ENCODE measurements at places on chromosomes 6 and 20. TPM values are rescaled to one million over a fixed set of nuclear protein-coding genes. Genes with fewer than 3 reads are reported as not detected.

The CDSN gene
- total RNA-seq = not detected

DNA sequence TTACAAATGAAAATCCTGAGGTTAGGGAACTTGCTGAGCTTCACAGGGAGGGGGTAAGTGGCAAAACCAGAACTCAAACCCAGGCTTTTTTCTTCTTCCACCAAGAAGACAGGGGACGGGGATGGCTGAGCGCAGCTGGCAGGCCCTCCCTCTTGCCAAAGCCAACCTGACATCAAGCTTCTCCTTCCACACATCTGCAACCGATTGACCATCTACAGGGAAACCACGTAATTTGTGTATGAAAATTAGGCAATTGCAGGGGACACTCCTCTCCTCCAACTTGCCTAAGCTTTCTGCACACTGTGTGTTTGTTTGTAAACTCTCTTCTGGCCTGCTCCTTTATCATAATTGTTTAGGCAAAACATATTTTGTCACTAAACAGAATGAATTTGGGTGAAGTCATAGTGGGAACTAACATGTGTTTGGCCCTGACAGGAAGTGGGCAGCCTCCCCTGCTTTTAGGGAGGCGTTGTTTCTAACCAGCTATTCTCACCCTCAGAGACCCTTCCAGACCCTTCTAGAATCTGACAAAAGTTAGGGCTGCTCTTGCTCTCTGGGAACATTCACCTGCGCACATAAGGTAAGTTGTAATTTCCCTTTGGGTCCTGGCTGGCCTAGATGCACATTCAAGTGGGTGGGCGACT, 18.9 kb downstream of the ZNF831 start:
- H3K4me3 ChIP-seq = no peak overlapping the region
- DNase-seq = no peak
- no peaks in the 10 kb centered on the region for H3K36me3 ChIP-seq
- H3K27me3 ChIP-seq = no peaks in the 10 kb centered on the region
- no peak overlapping the region for H3K27ac ChIP-seq

The OR2H2 gene
- not detected for total RNA-seq

- no peak overlapping the region for H3K27ac ChIP-seq
- H3K36me3 ChIP-seq = no peaks in the 10 kb centered on the region
- no peak overlapping the region for H3K4me3 ChIP-seq
Observed at GRCh38 chr20:15890407-15890982, 682.8 kb downstream of the KIF16B start.

DNA sequence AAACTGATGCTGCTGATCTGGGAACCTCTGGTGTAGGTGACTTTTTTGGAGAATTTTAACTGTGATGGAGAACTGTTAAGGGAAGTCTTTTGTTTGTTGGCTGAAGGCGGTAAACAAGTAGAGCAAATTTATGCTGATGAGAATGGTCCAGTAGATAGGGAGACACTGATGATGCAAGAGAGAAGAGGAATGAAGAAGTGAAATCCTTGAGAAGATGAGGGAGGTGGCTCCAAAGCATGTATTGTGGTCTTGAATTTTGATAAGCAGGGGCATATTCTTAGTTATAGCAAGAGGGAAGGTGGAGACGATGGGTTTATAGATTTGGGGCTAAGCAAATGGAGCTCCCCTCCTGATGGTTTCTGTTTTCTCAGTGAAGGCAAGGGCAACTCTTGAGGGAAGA, 22.0 kb downstream of the MAPK14 start:
- DNase-seq = no peak
- H3K27me3 ChIP-seq = no peaks in the 10 kb centered on the region
- H3K27ac ChIP-seq = no peak overlapping the region
- peaks cover 4% of the 10 kb centered on the region for H3K4me1 ChIP-seq
- no peak overlapping the region for H3K4me3 ChIP-seq

DNA sequence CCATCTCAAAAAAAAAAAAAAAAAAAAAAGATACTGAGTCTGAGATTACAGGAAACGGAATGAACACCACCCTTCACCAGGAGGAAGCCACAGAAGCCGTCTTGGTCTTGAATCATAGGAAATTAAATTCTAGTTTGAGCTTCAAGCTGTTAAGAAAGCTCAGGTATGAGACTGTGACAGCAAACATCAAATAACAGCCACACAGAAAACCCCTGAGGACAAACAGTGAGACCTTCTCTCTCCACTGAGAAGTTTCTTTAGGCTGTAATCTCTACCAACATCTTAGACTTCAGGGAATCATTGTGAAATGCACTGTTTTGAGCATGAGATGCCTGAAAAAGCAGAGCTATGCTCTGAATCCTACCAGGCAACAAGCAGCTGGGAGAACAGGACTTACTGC, 30.8 kb downstream of the PDE10A start:
- H3K36me3 ChIP-seq = no peaks in the 10 kb centered on the region
- H3K4me3 ChIP-seq = no peak overlapping the region
- no peaks in the 10 kb centered on the region for H3K27me3 ChIP-seq
- H3K27ac ChIP-seq = no peak overlapping the region
- no peaks in the 10 kb centered on the region for H3K4me1 ChIP-seq
- DNase-seq = no peak

DNA sequence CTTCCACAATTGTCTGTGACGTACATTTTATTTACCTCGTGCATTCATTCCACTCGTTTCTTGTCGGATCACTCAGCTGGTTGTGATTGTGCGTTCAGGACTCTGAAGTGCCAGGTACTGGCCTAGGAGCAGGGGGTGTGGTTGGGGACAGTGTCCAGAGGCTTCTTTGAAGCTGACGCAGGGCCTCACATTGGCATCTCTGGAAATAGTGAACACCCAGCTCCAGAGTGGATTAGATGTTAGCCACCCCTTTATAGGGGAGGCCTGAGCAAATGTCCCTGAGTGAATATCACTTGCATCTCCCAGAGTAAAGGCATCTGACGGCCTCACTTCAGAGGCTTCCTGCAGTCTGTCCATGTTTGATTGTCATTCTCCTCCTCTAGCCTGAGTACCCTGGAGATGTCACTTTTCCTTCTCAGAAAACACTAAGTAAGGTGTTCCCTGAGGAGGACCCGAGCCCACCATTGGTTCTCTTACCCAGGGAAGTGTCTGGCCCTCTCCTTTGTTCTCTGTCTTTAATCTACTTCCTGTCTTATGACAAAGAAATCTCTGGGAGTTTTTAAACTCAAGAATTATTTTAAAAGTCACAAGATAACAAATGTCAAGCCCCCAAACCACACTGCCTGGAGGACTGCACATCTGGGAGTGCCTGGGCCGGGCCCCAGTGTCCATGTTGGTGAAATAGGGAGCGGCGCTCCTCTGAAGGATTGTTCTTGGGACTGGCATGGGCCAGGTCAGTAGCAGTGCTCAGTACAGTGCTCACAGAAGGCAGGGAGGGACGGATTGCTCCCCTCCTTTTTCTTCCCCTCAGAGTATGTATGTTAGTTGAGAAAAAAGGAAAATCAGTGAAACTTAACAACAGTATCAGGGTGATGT, 10.8 kb downstream of the STX16 start:
- H3K36me3 ChIP-seq = peaks cover 2% of the 10 kb centered on the region
- H3K4me3 ChIP-seq = no peak overlapping the region
- no peak overlapping the region for H3K27ac ChIP-seq
- no peak for DNase-seq
- H3K4me1 ChIP-seq = no peaks in the 10 kb centered on the region

DNA sequence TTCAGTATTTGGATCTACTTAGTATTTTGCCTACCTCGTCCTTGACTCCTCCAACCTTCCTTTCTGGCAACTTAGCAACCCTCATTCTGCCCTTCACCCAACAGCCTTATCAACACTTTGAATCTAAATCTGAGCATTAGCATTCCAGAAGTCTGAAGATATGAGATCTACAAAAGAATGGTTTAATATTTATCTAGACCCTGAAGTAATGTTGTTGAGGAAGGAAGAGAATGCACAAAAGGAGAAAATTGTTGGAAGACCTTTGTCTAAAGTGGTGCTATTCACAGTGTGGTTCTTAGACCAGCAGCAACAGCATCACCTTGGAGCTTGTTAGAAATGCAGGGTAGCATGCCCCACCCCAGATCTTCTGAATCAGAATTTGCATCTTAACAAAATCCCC, 198.2 kb upstream of the PLCB4 start:
- H3K4me3 ChIP-seq = no peak overlapping the region
- no peaks in the 10 kb centered on the region for H3K36me3 ChIP-seq
- H3K27ac ChIP-seq = no peak overlapping the region
- no peaks in the 10 kb centered on the region for H3K4me1 ChIP-seq

DNA sequence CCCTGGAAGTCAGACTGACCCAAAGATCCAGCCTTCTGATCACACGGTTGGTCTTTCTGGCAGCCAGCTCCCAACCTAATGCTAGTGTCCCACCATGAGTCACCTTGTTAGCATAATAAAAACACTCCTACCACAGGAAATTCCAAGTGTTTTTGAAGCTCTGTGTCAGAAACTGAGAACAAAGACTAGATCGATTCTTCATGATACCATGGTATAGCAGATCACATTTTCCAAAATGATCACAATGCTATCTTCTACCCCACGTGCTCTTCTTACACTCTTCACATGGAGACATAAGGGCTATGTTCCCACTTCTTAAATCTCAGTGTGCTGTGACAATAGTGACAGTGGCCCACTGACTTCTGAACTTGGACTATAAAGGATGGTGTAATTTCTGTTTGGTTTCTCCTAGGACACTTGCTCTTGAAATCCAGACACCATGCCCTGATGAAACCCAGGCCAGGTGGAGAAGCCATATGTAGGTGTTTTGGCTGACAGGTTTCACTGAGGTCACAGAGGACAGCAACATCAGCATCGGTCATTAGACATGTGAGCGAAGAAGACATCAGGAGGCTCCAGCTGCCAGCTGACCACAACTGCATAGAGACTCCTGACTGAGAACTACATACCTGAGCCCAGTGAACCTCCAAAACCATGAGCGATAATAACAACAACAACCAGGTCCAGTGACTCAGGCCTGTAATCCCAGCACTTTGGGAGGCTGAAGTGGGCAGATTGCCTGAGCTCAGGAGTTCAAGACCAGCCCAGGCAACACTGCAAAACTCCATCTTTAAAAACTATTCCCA, 57.5 kb downstream of the MKKS start:
- peaks cover 2% of the 10 kb centered on the region for H3K4me1 ChIP-seq
- H3K4me3 ChIP-seq = no peak overlapping the region
- peak; percentile 94 for DNase-seq
- H3K27me3 ChIP-seq = no peaks in the 10 kb centered on the region
- no peak overlapping the region for H3K27ac ChIP-seq

- H3K27me3 ChIP-seq = no peaks in the 10 kb centered on the region
- no peak overlapping the region for H3K27ac ChIP-seq
- no peak for DNase-seq
- no peaks in the 10 kb centered on the region for H3K36me3 ChIP-seq
- no peaks in the 10 kb centered on the region for H3K4me1 ChIP-seq
- H3K4me3 ChIP-seq = no peak overlapping the region
Observed at GRCh38 chr6:54633601-54634000, 213.0 kb upstream of the FAM83B start.

DNA sequence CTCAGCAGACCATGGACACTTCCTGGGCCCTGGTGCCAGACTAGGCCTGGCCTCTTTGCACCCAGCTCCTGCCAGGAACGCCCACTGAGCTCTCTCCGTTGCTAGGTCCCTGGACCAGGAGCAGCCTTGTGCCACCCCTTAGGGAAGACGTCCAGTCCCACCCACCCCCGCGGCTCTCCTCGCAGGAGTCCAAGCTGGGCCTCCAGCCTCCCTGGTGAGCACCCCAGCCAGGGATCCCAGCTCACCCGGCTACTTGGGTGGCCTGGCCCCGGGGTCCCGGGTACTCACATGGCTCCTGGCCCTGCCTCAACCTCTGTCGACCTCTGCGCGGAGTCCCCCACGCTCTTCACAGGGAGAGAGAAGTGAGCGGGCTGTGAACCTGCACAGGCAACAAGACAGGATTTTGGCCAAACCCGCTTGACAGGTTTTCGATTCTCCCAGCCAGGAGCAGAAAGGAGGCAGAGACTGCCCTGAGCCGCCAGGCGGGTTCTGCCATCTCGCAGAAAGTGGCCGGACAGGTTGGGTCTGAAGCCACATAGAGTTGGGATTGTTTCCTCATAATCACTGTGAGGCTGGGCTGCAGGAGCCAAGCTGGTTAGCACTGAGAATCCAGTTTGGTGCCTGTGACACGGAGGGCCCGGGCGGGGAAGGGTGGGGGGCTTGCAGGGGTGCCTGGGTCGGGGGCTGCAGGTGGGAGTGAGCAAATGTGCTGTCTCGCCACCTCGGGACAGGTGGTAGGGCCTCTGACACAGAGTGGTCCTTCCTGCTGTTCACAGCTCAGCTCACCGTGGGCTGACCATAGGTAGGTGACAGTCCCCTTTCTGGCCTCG, at the start of gene RBBP8NL:
RBBP8NL (minus strand) TSS at position 368 of the 830 bp plus-strand sequence. CDS start 7,892 bp downstream, outside the sequence.
- no peak for DNase-seq
- H3K4me3 ChIP-seq = no peak within 1 kb of the TSS
- H3K4me1 ChIP-seq = no peaks in the 10 kb centered on the region
- no peaks in the 10 kb centered on the region for H3K36me3 ChIP-seq
- H3K27ac ChIP-seq = no peak within 1 kb of the TSS

The SYNGAP1 gene
- 7.3 TPM for total RNA-seq

DNA sequence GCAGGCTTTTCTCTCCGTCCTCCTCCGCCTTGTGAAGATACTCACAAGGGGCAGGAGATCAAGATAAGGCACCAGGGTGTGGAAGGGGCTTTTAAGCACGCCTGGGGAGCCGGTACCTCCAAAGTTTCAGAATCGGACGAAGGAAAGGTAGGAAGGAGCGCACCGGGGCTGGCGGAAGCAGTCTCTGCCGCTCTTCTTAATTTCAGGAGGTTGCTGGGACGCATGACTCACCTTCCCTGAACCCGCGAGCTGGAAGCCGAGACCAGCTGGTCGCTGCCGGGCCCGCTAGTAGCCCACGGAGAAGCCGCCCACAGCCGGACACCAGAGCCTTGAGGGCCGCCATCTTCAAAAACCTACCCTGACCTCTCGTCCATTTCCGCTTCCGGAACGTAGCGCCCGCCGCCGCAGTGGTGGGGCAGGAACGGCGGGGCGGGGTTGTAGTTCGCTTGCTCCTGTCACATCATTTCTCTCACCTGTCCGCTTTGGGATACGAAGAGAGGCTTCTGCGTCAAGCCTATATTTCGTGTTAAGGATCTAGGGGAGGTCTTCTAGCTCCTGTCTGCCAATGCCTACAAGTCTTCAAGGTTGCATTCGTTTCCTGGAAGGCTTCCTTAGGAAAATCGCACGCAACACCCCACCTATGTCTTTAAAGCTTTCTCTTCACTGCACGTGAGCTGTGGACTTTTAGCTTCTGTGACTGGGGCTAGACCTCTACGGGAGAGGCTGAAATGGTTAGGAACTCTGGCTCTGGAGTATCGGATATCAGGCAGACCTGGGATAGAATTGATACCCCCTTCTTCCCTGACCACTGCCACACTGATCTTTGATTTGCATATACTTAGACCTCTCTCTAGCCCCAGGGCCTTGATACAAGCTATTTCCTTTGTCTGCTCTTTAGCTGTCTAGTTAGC, at the start of gene MRPS18A:
MRPS18A (minus strand) TSS at position 355 of the 911 bp plus-strand sequence; CDS start at position 343, 12 bp downstream.
- peak within 1 kb of the TSS; percentile 97 for H3K4me3 ChIP-seq
- no peaks in the 10 kb centered on the region for H3K27me3 ChIP-seq
- DNase-seq = peak; percentile 66
- H3K4me1 ChIP-seq = peaks cover 2% of the 10 kb centered on the region

GRCh38 chr6:42624601-42625000, 60.8 kb downstream of the UBR2 start:
- H3K27me3 ChIP-seq = no peaks in the 10 kb centered on the region
- no peak overlapping the region for H3K4me3 ChIP-seq
- peaks cover 2% of the 10 kb centered on the region for H3K36me3 ChIP-seq
- H3K27ac ChIP-seq = no peak overlapping the region
